SHP77 treated with DMSO at 0.1 percent for 48 hours (cell line): ENCODE measurements at places on chromosomes 5 and 9.

- no peak for DNase-seq
These were observed 128.5 kb downstream of the GLIS3 start for GRCh38 chr9:4171261-4171900.

DNA sequence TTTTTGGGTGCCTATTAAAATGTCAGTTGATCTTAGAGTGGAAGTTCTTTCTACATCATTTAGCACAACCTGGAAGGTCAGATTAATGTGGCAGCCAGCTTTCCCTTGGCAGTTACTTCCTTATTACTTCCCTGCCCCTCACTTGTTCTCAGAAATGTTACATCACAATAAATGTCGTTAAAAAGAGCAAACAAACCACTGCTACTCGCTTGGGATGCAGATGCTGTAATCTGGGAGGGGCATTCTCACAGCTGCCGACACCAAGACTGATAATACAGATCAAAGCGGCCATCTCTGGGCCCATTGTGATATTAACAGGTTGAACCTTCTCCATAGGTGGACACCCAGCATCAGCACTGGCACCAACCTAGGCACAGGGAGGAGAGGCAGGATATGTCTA lies 29.3 kb downstream of the PLAC8L1 start:
- peak; percentile 1 for DNase-seq

DNA sequence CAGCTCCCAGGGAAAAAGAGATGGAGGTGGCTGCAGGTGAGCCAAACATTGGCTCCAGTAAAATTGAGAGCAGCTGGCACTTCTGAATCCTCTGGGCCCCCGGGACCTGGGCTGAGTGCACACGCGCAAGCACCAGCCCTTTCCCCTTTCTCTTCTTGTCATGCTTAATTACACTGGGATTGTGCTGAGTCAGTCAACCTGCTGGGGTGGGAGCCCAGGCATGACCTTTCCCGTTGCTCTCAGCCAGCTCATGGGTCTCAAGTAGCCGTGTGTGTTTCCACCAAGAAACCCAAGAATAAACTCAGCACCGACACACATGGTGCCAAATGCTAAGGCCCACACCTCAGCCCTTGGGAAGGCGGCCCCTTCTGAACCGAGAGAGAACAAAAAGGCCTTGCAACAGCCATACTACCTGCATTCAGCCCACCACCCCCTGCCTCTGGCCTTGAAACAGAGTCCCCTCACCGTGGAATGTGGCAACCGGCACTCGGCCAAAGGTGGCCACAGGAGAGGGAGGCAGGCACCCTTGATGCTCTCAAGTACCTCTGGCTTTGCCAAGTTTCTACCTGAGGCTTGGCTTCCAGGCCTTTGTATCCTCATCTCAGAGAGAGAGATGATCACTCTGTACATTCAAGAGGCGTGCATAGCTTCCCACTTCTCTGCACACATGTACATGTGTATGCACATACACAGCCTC lies 28.1 kb downstream of the SLIT3 start:
- no peak for DNase-seq

DNA sequence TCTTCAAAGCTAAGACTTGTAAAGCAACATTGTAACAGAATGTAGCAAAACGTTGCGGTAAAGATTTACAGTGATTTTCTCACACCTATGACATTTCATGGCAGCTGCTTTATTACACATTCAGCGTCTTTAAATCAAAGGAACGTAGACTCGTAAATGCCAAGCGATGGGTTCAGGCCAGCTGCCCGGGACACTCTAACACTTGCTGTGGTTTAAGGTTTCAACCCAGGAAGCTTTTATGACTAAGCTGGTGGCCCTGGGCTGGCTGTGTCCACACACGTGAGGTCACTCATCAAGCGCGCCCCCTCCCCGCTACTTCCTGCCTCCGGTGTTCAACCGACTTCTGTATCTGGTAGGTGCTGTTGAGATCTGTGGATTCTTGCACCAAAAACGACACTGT lies 2.5 kb downstream of the SLC6A18 start:
- peak; percentile 92 for DNase-seq

DNA sequence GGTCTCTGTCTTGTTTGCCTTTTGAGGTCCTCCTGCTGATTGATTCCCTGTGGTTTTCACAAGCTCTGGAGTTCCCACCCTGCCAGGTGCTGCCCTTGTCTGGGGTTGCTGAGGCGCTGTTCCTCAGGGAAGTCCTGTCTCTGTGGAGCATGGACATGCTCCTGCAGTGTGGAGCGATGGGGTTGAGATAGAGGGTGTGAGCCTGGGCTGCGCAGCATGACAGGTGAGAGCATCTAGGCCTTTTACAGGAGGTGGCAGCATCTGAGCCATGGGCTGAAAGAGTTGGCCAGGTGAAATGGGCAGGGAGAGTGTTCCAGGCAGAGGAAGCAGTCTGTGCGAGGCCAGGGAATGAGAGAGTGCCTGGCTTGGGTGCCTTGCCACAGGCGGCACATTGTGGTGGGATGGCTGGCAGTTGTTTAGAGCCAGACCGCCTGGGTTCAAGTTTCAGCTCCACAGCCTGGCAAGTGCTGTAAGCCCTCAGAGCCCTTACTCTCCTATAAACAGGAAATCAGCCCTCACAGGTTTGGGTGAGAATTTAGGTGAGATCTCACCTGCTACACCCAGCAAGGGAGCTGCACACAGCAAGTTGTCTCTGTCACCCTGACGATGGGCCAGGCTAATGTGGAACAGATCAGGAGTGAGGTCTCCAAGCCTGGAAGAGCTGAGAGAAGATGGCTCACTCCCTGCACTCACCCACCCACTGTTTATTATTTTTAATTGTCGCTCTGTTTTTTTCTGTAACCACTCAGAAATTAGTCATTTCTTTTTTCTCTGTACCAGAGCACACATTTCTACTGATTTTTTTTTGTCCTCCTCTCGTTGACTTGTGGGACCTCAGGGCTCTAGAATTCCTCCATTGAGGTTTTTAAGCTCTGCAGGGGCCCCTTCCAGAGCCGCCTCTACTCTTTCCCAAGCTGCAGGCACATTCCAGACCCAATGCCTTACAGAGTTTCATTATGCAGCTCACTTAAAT lies 19.6 kb downstream of the TCOF1 start:
- no peak for DNase-seq

DNA sequence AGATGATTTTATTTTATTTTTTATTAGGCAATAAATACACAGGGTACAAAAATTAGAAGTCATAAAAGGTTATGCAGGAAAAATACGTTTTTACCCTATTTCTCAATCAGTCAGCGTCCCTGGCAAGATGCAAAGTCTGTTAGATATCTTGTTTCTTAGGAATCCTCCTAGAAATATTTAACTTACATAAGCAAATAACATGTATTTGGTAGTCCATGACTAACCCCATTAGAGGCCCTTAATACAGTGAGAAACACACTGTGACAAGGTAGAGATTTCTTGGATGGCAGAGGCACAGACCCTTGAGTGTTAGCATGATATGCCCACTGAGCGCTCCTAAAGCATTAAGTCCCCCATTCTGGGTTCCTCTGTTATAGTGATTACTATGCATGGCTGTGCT lies 121.2 kb upstream of the ADAMTSL1 start:
- DNase-seq: no peak

DNA sequence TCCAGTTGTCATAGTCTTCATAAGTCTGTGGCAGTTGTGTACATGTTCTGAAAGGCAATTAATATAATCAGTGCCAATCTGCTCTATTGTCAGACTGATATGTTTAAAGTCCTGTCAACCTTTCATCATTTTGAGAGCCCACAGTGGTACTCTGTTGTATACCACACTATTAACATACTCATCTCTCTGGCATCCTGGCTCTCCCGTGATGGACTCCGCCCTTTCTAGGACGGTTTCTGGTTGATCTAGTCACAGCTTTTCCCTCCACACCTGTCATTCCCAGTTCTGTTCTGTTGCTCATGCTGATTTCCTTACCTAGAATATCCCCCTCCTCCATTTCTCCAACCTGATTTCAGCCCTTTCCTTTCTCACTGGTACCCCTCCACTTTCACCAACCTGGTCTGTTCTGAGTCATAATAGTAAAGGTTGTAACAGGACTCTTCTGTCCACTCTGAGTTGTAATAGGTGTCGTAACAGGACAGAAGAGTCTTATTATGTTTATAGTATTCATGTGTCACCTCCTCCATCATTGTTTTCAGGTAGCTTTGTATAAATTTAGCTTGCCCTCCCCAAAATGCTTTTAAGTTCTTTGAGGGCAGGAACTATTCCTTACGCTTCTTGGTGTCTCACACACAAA lies 4.1 kb downstream of the PTCD2 start:
- no peak for DNase-seq

GRCh38 chr9:116390303-116391228 lies 237.0 kb downstream of the PAPPA start:
- no peak for DNase-seq

DNA sequence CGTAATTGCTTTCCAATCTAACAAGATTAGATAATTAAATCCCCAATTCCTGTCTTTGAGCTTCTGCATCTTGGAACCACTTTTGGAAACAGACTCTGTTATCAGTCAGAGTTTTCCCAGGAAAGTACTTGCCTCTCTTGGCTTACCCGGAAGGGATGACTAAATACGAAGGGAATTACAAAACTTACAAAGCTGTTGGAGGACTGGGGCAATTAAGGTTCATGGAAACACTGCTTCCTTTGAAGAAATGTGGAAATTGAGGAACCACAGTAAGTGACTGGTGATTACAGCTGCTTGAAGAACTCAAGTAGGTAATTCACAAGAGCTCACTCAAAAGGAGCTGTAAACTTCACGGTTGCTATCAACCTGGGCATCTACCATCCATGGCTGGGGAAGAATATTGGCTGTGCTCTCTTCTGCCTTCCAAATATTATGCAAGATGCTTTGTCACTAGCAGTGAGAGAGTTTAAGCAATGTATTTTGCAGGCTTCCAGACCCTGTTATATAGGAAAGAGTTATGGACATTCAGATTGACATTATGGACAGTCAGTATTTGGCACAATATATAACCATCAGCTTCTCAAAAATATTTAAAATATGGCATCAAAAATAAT lies 104.6 kb upstream of the MAN2A1 start:
- DNase-seq: no peak

- no peak for DNase-seq
These were observed 15.4 kb upstream of the TNFSF8 start for GRCh38 chr9:114945616-114946412.

- DNase-seq: no peak
These were observed 8.3 kb downstream of the BTF3 start for GRCh38 chr5:73506459-73506955.

- no peak for DNase-seq
These were observed 1.4 kb downstream of the DAB2 start for GRCh38 chr5:39423331-39423751.

DNA sequence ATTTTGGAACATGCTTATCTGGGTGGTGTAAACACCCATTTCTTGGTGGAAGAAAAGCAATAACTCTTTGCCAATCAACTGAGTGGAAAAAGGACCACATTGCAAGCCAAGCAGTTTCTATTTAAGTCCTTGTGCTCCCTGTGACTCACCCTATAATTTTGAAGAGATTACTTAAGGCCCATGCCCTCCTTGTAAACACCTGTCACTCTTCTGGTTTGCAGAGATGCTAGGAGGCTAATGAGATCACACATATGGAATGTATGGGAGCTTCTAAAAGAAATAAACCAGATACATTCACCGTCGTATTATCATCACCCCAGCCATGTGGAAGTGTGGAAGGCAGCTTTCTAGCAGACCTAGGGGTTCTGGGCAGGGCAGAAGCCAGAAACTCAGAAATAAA lies 337.1 kb downstream of the GADD45G start:
- DNase-seq: no peak

DNA sequence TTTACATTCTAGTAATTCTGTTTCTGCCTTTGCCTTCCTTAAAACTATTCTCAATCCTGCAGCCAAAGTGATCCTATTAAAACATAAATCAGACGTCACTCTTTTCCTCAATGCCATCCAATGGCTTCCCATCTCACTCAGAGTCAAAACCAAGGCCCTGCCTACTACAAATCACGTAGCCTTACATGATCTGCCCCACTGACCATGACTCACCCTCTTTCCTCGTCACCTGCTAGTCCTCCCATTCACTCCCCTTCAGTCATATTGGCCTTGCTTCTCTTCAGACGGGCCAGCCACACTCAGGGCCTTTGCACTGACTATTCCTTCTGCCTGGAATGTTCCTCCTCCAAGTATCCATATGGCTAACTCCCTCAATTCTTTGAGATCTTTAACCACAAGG lies 39.0 kb upstream of the DMXL1 start:
- DNase-seq: no peak

DNA sequence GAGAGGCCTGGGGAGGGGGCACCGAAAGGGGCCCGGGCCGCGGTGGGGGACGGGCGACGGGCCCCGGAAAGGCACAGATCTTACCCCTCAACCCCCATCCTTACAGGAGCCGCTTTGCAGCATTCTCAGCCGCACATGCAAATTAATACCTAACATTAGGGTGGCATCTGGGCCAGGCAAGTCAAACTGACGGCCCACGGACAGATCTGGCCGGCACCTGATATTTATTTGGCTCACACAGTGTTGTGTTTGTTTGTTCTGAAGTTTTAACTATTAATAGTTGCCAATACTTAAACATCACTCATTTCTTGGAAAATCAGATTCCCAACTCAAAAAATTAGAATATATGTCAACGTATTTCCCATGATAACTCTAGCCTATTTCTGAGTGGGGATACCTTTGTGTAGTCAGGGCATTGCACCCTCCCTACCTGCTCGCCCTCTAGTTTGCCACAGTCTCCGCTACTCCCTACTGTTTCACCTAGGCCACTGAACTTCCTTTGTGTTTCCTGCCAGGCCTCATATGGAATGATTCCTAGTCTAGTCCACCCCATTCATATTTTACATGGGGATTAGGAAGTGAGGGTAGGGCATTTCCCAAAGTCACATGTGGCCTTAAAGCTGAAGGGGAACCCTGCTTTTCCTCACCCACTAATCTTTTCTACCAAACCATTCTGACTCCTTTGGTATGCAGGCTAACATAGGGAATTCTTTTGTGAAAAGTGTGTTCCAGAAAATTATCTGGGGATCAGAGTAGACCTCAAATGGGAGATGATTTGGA lies 71.9 kb upstream of the LARP1 start:
- DNase-seq: no peak

GRCh38 chr9:12699529-12699928 lies 6.3 kb downstream of the TYRP1 start:
- DNase-seq: no peak

DNA sequence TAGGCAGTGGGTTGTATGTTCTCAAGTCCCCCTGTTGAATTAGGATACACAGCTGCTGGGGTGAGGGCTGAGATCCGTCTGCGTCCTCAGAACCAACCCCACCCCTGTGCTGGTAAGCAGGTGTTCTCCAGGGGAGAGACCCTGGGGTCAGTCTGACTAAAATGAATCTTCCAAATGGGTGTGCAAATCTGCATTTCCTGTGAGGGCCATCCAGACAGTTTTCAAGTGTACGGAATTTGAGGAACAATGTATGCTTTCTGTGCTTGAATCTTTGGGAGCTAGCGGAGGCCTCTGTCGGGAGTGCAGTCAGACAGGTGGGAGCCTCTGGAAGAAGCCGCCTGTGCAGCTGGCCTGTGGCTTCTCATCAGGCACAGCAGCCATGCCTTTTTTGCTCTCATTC lies 122.9 kb downstream of the MACROH2A1 start:
- DNase-seq: no peak
